Activated CD8-positive, alpha-beta T cell treated with anti-CD3 and anti-CD28 coated beads for 36 hours (primary cell): ENCODE measurements at places on chromosomes 5 and 9. TPM values are rescaled to one million over a fixed set of nuclear protein-coding genes. Genes with fewer than 3 reads are reported as not detected.

DNA sequence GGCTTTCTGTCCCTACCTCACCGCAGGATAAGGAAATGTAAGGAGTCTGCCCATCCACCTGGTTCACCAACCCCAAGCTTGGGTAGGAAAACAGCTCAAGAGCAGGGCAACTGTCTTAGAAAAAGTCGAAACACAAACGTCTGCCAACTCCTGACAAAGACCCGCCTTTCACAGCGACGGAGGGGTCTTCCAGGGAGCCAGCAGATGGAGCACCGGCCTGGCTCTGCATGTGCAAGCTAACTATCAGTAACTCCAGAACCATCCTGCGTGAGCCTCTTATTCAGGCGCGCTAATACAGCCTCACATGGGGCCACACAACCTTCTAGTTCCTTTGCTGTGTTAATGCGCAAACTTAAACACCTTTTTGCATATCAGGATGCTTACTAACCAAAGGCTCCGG lies 26.9 kb downstream of the CAMSAP1 start:
- H3K4me1 ChIP-seq: peaks cover 31% of the 10 kb centered on the region
- H3K27ac ChIP-seq: no peak overlapping the region
- no peak for DNase-seq
- peaks cover 8% of the 10 kb centered on the region for H3K36me3 ChIP-seq

MELK gene
- 44.3 TPM for total RNA-seq

- H3K27me3 ChIP-seq: peaks cover 24% of the 10 kb centered on the region
- DNase-seq: no peak
- H3K4me1 ChIP-seq: no peaks in the 10 kb centered on the region
- H3K4me3 ChIP-seq: no peak overlapping the region
- no peak overlapping the region for H3K27ac ChIP-seq
These were observed 24.6 kb upstream of the NSG2 start for GRCh38 chr5:174020928-174021304.

DNA sequence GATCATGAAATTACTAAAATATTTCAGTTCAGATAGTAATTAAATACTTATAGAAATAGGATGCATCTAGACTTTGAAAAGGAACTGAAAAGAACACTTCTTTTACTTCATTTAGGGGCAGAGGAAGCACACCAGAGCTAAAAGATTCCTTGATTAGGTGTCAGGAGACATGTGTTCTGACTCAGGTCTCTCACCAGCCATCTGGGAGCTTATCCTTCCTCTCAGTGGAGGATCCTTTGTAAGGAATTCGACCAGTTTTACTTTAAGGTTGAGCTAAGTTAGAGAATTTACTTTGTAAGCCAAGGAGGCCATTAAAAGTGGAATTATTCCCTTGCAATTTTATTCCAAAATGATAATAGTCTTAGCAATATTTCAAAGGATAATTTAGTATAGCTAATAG lies 16.7 kb downstream of the VCAN start:
- DNase-seq: no peak
- H3K27ac ChIP-seq: no peak overlapping the region
- H3K36me3 ChIP-seq: no peaks in the 10 kb centered on the region
- H3K4me1 ChIP-seq: no peaks in the 10 kb centered on the region
- H3K27me3 ChIP-seq: peaks cover 6% of the 10 kb centered on the region
- H3K4me3 ChIP-seq: no peak overlapping the region

DNA sequence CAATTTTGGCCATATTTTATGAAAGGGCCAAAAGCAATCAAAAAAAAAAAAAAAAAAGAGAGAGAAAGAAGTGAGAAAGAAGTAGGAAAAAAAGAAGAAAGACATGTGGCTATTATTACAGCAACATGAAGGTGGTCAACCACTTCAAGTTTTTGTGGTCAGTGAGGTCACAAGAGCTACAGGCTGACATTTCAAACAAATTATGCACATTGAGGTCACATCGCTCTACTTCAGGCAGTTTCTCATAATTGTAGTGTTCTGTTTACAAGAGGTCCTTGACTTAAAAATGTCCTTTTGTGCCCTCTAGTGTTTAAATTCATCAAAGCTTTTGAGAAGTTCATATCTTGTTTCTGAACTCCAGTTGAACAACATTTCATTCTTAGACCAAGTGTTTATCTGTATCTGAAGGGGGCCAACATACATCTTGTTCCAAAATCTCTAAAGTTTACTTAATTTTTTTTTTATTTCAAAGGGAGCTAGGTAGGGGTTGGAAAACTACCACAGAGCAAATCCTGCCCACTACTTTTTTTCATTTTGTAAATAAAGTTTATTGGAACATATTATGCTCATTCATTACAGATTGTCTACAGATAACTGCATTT lies 513.1 kb downstream of the PDE4D start:
- peak; percentile 69 for DNase-seq
- peaks cover 4% of the 10 kb centered on the region for H3K4me1 ChIP-seq
- no peak overlapping the region for H3K4me3 ChIP-seq
- no peak overlapping the region for H3K27ac ChIP-seq
- no peaks in the 10 kb centered on the region for H3K36me3 ChIP-seq
- peaks cover 4% of the 10 kb centered on the region for H3K27me3 ChIP-seq

DNA sequence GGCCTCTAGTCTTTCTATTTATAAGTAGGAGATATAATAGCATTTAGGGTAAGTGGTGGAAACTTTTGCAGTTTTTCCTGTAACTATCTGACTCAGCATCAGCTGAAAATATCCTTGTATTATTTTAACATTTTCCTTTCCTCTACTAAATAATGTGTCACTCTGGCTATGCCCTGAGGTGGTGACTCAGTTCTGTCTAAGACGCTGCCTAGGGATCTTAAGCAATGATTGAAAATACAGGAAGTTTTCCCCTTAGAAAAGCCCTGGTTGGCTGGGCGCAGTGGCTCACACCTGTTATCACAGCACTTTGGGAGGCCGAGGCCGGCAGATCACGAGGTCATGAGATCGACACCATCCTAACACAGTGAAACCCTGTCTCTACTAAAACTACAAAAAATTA lies 9.3 kb upstream of the EDIL3 start:
- H3K36me3 ChIP-seq: no peaks in the 10 kb centered on the region
- no peak overlapping the region for H3K4me3 ChIP-seq
- DNase-seq: no peak
- no peak overlapping the region for H3K27ac ChIP-seq
- no peaks in the 10 kb centered on the region for H3K4me1 ChIP-seq
